ENCODE measurements at places on chromosomes 3 and 15.

GRCh38 chr3:35492841-35493240, 146.5 kb upstream of the ARPP21 start:
- no peak for DNase-seq

DNA sequence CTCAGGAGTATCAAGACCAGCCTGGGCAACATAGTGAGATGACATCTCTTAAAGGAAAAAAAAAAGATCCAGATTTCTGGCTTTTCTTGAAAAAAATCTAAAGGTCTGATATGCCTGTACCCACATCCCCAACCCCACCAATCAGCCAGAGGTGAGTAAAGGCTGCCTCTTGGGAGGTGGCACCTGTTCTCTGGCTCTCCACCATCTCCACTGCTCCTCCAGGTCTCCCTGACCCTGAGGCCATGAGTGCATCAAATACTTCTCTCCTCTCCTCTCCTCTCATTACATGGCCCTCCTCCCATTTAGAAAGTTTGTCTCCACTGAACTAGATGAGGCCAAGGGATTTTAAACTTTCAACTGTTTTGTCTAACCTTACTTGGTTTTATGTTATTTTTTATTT, 5.2 kb downstream of the SIAH2 start:
- DNase-seq = no peak

- peak; percentile 58 for DNase-seq
Measured at GRCh38 chr3:128572644-128573105, 77.9 kb downstream of the RPN1 start.

DNA sequence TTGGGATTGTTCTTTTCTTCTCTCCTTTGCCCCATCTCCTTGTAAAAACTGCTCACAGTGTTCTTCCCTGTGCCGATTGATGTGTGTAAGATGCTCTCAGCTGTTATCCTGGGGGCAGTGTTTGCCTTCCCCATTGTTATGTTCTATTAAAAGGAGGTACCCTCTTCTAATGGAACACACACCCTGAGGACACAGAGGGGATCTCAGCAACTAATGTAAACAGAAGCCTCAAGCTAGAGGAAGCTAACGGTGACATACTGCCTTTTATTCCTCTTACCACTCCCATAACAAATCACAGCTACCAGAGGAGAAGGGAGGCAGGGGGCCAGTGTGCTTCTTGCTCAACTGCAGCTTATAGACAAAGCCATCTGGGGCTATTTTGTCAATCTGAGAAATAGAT, 2.2 kb downstream of the TAGLN3 start:
- DNase-seq = no peak

- DNase-seq = no peak
Measured at GRCh38 chr15:92120094-92120795, 266.7 kb downstream of the SLCO3A1 start.

GRCh38 chr3:86828751-86829150, 162.2 kb downstream of the VGLL3 start:
- DNase-seq = no peak

GRCh38 chr15:66008940-66009562, 139.8 kb downstream of the RAB11A start:
- no peak for DNase-seq

Data from stimulated activated CD4-positive, alpha-beta T cell treated with anti-CD3 and anti-CD28 coated beads, Interleukin-2, amount 100 ng/mL, for 24 hours (primary cell).